ENCODE measurements at places on chromosomes 1 and 21.

DNA sequence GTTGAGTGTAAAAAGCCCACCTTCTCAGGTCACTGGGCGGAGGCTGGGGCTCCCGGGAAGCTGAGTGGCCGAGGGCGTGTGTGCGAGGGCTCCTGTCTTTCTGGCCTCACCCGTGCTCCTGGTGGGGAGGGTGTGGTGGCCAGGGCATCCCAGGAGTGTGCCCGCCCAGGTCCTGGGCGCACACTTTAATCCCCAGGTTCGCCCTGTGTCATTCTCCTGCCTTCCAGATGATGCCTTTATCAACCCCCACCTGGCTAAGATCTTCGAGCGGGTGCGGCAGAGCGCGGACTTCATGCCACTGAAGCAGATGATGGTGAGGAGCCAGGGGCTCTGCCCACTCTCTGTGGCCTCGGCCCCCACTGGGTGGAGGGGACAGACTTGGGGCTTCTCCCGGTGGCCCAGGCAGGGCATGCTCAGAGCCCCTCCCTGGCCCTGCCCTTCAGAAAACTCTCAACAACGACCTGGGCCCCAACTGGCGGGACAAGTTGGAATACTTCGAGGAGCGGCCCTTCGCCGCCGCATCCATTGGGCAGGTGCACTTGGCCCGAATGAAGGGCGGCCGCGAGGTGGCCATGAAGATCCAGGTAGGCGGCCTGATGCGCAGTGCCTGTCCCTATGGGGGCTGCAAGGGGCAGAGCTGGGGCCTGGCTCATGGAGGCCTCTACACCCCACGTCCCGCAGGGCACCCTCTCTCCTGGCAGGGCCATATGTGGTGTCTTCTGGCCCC lies 42.5 kb downstream of the COQ8A start:
- no peak for DNase-seq

DNA sequence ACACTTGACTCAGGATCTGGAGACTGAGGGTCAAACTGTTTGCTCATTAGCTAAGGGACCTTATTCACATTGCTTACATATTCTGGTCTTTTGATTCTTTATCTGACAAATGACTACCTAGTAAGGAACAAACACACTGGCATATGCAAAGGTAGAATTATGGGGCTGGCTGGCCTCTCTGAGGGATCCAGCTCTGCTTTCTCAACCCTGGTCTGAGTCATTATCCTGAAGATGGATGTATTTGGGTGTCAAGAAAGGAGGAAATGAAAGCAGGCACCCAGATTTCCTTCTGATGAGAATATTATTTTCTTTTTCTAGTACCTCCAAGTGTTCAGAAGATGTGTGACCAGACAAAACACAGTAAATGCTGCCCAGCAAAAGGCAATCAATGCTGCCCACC lies 6.0 kb downstream of the SMCP start:
- DNase-seq = no peak

DNA sequence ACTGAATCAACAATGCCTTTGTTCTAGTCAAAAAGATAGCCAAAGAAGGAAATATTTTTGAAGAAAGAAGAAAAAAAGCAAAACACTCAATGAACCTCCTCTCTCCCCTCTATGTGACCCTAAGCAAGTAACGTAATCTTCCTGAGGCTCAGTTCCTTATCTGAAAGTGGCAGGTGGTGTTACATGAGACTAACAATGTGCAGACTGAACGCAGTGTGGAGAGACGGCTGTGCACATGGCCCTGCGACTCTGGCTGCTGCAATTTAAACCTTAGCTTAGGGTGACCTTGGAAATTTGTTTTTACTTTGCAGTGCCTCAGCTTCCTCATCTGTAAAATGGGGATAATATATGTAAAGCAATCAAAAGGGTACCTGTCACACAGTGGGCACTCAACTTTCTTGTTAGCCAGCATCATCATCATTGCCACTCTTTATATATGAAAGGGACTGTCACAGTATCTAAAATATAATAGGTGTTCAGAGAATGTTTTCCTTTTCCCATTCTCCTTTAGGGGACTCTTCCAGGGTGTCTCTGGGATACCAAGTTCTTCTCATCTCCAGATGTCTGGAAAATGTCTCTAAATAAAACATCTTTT lies 100.1 kb upstream of the JUN start:
- DNase-seq = no peak

GRCh38 chr1:212317916-212318315 lies 32.7 kb downstream of the PPP2R5A start:
- DNase-seq = no peak

- no peak for DNase-seq
These were observed 47.1 kb upstream of the SCMH1 start for GRCh38 chr1:41289196-41289595.

- no peak for DNase-seq
These were observed 497 bp downstream of the PKLR start for GRCh38 chr1:155300553-155301329.

DNA sequence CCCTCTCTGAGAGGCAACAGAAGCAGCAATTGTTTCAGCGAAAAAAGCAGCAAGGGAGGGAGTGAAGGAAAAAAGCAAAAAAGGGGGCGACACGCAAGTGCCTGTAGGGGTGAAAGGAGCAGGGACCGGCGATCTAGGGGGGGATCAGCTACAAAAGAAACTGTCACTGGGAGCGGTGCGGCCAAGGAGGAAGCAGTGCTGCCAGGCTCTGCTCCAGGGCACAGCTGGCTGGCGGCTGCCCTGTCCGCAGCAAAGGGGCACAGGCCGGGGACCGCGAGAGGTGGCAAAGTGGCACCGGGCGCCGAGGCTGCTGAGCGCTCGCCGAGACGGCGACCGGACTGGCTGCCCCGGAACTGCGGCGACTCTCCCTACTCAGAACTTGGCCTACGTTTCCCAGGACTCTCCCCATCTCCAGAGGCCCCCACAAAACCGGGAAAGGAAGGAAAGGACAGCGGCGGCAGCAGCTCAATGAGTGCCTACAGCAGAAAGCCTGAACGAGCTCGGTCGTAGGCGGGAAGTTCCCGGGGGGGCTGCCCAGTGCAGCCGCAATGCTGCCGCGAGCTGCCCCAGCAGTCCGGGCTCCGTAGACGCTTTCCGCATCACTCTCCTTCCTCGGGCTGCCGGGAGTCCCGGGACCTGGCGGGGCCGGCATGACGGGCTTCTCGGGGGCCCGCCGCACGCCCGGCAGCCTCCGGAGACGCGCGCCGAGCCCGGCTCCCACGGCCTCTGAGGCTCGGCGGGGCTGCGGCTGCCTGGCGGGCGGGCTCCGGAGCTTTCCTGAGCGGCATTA lies 1.0 kb upstream of the CDKN2C start:
- DNase-seq = peak; percentile 33

GRCh38 chr1:42675467-42675866 lies 6.8 kb upstream of the YBX1 start:
- DNase-seq = no peak

DNA sequence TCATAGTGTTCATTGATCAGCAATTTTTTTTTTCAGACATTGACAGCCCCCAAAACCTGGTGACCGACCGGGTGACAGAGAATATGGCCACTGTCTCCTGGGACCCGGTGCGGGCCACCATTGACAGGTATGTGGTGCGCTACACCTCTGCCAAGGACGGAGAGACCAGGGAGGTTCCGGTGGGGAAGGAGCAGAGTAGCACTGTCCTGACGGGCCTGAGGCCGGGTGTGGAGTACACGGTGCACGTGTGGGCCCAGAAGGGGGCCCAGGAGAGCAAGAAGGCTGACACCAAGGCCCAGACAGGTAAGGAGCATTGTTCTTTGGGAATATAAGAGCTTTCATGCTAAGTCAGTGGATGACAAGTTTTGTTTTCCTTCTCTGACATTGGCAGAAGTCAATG lies 49.3 kb downstream of the TNN start:
- DNase-seq = no peak

Data from stimulated activated CD4-positive, alpha-beta T cell treated with anti-CD3 and anti-CD28 coated beads, Interleukin-4, amount 100 ng/mL, for 24 hours (primary cell).